ENCODE measurements at places on chromosomes 11 and 22.

GRCh38 chr11:11011617-11012016 is 153.8 kb upstream of the ZBED5 start:
- ATAC-seq = no peak

GRCh38 chr11:94665116-94665659 is 98.0 kb downstream of the PIWIL4 start:
- ATAC-seq = no peak

GRCh38 chr11:128219731-128220120 is 367.6 kb downstream of the ETS1 start:
- no peak for ATAC-seq

DNA sequence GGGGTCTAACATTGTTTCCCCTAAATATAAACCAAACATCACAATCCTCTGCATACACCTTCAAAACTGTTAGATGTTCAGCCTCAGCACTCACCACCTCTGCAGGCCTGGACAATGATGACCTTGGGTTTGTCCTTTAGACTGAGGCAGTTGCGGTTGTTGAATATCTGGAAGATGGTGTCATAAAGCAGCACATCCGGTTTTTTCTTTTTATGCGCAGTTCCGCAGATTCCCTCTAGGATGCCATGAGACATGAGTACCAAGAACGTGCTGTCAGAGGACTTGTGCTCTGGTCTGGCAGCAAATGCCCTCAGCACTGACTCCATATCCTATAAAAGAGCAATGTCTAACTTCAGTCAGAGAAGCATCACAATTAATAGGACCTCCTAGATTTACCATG is 22.8 kb downstream of the CASP5 start:
- ATAC-seq = no peak

- no peak for ATAC-seq
Observed at GRCh38 chr11:76752321-76753143, 30.6 kb upstream of the TSKU start.

DNA sequence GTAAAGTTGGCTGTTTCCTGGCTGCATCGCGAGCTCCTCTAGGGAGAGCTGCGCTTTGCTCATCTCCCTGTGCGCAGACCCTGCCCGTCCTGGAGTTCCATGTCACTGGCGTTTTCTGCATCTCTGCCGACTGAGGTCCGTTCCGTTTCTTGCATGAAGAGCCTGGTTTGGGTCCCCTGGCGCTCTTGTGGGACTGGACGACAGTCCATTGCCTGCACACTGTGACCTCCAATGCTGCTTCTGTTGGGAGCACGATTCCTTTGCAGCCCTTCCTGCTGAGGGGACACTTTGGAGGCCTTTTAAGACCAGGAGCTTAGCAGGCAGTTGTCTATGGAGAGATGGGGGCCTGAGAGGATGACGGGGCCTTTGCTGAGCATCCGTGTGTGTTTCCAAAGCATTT is 90.3 kb downstream of the TBC1D22A start:
- ATAC-seq = no peak

GRCh38 chr11:115905341-115906000 is 401.3 kb upstream of the CADM1 start:
- no peak for ATAC-seq

DNA sequence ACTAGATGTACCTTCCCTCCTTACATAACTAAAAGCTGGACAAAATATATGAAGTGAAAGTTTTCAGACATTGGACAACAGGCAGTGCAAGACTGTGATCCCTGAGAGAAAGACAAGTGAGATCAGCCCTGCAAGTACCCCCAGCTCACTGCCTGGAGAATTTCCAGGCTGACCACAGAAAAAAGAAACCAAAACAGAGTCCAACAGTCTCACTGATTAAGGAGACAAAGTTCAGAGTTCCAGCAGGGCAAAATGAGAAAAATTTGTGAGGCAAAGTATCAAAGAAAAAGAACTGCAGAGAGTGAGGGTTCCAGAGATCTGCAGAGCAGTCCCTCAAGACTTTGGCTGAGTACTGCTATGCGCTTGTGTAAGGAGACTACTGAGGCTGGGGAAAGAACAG is 47.3 kb upstream of the TMEM45B start:
- ATAC-seq = no peak

DNA sequence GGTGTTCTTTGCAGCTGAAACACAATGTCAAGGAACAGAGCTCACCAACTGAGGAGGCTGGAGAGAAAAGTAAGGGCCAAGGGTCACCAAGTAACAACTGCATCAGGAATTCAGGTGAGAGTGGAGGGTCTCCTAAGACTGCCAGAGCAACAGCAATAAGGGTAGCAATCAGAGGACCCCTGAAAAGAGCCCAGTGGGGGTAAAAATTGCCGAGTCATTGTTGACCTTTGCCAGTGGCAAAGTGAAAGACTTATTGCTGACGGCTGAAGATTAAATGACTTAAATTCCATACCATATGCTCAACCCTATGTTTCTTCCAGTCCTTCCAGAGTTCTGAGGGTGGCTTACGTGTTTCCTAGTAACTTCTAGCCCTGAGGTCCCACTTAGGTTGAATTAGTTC is 51.9 kb upstream of the ARHGAP42 start:
- no peak for ATAC-seq

GRCh38 chr11:26741036-26741435 is 19.2 kb upstream of the SLC5A12 start:
- ATAC-seq = no peak

GRCh38 chr22:26893173-26894110 is 236.1 kb downstream of the MIAT start:
- ATAC-seq = no peak

DNA sequence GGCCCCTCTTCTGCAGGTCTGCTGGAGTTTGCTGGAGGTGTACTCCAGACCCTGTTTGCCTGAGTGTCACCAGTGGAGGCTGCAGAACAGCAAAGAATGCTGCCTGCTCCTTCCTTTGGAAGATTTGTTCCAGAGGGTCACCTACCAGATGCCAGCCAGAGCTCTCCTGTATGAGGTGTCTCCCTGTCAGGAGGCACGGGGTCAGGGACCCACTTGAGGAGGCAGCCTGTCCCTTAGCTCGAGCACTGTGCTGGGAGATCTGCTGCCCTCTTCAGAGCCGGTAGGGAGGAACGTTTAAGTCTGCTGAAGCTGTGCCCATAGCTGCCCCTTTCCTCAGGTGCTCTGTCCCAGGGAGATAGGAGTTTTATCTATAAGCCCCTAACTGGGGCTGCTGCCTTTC is 207.9 kb downstream of the FAT3 start:
- no peak for ATAC-seq

DNA sequence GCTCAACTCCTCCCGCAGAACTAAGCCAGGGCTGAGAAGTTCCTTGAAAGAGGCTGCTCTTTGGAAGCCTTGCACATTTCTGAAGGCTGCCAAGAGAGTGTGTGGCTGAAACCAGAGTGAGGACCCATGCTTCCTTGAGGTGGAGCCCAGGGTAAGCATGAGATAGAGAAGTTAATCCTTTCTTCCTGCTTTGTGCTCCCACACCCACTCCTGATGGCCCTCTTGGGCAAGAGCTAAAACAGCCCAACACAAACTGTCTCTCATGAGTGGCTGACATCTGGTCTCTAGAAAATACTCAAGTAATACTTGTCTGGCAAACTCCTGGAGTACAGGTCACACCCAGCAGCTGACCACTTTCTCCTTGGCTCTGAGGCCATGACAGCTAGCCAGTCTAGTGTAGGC is 523.7 kb downstream of the INSC start:
- no peak for ATAC-seq

DNA sequence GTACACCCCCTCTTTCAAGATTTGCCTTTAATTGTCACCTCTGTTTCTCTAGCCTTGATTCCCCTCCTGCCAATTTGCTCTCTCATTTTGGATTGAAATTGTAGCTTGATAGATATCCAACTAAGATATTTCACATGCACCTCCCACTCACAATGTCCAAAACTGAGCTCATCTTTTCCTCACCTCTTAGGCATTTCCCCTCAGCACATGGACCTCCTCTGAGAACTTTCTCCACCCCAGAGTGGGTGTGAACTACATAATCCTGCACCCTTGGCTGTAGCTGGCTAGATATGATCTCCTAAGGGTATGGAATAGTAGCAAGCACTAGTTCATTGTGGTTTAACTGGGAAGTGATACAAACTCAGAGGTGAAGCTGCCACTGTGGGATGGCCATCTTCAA is 91.5 kb upstream of the SESN3 start:
- ATAC-seq = no peak

GRCh38 chr22:24685531-24686190 is 82.7 kb downstream of the GGT1 start:
- no peak for ATAC-seq

DNA sequence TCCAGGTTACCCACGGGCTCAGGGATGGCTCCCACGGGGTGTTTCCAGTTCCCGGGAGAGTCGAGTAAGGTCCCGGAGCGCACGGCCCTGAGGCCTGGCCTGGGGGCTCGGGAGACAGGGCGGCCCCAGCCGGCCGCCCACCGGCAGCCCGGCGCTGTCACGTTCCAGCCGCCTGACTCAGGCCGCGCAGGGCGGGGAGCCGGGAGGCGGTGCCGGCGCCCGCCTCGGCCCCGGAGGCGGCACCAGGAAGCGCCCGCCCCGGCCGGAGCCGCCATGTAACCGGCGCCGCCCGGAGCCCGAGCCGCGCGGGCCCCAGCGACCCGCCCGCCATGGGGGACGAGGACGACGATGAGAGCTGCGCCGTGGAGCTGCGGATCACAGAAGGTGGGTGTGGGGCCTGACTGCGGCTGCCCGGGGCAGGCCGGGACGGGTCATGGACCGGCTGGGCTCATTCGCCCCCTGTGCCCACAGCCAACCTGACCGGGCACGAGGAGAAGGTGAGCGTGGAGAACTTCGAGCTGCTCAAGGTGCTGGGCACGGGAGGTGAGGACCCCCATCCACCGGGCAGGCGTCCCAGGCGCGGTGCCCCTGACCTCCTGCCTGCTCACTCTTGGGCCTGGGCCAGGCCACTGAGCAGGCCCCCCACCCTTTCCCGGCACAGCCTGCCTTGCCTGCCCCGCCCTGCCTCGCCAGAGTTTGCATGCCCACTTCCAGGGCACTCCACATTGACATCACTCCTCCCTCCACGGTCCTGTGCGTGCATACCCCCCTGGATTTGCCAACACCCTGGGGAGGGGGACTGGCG is at the start of gene RPS6KA4:
Gene RPS6KA4, plus strand, starts transcription at position 256 of the 805 bp plus-strand sequence. Its CDS starts 74 bp downstream, at position 330.
- peak; percentile 82 for ATAC-seq

DNA sequence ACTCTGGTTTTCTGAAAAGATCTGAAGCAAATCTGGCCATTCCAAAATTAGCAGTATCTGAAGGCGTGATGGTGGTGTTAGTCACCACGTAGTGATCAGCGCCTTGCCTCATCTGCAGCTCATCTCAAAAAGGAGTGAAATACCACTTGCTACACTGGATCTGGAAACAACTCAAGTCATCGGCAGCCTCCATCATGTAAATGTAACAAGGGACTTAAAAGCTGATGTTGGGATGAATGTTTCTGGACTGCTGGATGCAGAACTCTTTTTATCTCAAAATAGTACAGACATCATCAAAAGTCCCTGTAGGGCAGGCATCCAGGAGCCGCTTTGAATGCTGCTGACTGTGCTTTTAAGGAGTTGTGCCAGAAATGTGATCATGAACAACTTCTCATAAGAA is 14.1 kb upstream of the APLP2 start:
- ATAC-seq = no peak

DNA sequence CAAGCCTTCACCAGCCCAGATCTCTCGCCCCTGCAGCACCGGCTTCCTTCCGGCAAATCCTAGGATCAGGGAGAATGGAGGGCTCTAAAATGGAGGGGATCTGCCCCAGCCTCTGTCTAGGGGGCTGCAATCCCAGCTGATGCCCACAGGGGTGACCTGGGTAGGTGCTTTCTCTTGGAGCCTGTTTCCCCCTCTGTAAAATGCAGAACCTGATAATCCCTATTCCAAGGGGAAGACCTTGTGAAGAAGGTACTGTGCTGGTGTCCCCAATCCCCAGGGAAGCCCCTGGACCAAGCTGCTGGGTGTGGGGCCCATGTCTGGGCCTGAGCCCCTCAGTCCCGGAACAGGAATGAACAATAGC is 2.8 kb downstream of the EMID1 start:
- no peak for ATAC-seq

DNA sequence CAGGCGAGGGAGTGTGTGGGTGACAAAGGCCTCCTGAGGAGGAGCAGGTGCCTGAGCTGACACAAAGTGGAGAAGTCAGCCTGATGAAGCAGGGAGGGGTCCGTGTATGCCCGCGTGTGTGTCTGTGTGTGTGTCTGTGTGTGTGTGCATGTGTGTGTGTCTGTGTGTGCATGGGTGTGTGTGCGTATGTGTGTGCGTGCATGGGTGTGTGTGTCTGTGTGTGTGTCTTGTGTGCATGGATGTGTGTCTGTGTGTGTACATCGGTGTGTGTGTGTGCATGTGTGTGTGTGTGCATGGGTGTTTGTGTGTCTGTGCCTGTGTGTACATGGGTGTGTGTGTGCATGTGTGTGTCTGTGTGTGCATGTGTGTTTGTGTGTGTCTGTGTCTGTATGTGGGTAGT is 65.6 kb upstream of the EIF3D start:
- no peak for ATAC-seq

GRCh38 chr11:75465701-75466531 is 32.9 kb upstream of the KLHL35 start:
- ATAC-seq = no peak

DNA sequence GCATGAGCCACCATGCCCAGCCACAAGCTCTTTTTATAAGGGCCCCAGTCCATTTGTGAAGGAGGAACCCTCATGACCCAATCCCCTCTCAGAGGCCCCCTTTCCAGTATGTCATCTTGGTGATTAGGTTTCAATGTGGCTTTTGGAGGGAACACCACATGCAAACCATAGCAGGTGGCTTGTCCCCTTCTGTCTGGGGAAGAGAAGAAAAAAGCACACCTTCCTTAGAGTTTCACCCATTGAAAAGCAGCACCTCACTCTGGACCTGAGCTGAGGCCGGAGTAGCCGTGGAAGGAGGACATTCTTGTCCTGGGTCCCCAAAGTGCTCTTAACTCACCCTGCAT is 25.4 kb downstream of the NEAT1 start:
- no peak for ATAC-seq

DNA sequence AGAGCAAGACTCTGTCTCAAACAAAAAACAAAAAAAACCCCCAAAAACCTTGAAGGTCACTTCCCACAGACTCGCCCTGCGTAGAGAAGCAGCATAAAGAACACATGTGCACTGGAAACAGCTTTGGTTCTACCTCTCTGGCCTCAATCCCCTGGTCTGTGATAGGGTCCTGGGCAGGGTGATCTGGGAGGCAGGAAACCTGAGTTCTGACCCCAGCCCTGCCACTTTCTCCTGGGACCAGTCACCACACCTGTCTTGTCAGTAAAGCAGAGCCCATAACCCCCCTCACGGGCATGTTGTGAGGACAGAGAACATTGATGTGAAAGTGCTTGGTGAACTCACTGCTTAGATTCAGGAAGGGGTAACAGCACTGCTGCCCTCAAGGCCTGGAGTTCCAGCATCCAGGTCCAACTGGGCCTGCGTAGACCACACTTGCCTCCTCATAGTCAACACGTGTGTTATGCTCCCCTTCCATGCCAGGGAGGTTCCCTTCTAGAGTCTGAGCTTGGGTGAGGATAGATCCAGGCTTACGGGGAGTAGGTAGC is 11.4 kb downstream of the UCP2 start:
- no peak for ATAC-seq

- peak; percentile 65 for ATAC-seq
Observed at GRCh38 chr22:43136255-43136654, 6.9 kb downstream of the MCAT start.

- no peak for ATAC-seq
Observed at GRCh38 chr11:35632301-35632700, 14.0 kb downstream of the FJX1 start.

Measured in activated CD4-positive, CD25-positive, alpha-beta regulatory T cell treated with anti-CD3 and anti-CD28 coated beads, Interleukin-2, amount 50 U/mL, for 24 hours (primary cell).